Stimulated activated CD8-positive, alpha-beta memory T cell treated with anti-CD3 and anti-CD28 coated beads, Interleukin-2, amount 100 ng/mL, for 1 hour (primary cell): ENCODE measurements at places on chromosomes 3 and 15.

DNA sequence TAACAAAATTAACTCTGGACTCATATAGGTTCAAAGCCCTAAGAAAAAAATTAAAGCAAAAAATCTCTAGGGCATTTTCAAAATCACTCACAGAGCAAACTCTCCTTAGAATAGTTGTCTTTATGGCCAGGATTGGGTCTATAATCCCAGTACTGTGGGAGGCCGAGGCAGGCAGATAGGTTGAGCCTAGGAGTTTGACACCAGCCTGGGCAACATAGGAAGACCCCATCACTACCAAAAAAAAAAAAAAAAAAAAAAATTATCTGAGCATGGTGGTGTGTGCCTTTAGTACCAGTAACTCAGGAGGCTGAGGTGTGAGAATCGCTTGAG is 378.1 kb upstream of the TGFBR2 start:
- DNase-seq = no peak

DNA sequence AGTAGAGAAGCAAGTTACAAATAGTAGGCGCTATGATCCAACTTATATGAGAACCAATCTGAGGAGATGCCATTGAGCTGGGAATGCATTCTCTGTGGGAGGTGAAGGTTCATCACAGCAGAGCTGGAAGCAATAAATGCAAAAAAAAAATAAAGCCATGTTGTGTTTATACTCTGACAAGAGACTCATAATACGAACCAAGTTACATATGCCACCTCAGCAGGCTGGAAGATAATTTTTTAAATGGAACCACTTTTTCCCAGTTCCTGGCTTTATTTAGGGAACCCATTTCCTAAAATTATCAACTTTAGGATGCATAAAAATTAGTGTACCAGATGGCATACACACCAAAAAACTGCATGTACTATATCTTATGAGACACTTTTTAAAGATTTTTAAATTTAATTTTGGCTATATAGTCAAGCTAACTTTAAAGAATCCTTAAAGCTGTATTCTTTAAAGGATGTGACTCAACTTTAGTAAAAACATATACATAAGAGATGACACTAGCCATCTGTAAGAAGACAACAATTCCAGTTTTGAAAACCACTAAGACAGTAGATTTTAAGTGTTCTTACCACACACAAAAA is 23.6 kb upstream of the SETMAR start:
- no peak for DNase-seq

DNA sequence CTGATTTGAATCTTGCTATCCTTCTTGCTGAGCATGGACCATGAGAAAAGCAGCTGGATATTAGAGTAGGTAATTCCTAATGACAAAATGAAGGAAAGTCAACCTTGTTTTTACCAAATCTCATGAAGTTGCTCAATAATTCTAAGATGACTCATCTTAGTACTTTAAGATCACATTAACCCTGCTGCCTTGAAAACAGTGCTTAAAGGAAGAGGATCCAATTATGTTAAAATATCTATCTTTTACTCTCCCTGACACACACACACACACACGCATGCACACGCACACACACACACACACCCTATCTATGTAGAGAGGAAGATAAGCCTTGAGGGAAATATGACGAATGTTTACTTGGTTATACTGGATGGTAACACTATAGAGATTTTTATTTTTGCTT is 16.0 kb upstream of the MYO1E start:
- DNase-seq = no peak

GRCh38 chr15:73052653-73053397 is 562 bp downstream of the NEO1 start:
- peak; percentile 0 for DNase-seq

DNA sequence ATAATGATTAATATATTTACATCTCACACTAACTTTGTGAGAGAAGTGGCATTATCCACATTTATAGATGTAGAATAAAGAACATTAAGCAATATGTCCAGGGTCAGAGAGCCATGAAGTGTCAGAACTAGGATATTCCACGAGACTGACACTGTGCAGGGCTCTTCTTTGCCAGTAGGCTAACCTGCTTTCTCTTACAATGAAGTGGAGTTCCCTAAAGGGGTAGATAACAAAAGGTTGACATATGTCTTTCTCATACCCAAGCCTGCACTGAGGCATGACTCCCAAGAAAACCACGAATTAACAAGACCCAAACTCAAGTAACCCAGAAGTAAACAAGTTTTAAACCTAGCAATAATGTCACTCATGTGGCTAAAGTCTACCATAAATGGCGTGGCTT is 191.5 kb upstream of the SLC2A2 start:
- no peak for DNase-seq

DNA sequence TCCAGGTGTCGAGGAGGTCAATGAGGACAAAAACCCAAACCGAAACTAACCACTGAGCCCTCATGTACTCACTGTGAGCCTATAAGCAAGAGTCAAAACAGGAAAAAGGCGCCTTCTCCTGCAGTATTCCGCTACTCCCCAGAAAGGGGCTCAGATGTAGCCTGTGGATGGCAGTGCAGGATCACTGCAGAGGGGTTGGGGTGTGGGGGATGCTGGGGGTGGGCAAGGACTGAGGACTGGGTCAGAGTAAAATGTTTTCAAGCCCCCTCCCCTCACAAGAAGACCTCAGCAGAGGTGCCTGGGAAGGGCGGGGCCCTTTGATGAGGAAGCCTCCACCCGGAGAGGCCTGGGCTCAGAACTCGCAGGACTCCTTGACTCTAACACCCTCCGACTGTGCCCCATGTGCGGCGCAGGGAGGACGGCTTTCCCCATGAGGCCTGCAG is 170.1 kb downstream of the OSBPL10 start:
- no peak for DNase-seq

DNA sequence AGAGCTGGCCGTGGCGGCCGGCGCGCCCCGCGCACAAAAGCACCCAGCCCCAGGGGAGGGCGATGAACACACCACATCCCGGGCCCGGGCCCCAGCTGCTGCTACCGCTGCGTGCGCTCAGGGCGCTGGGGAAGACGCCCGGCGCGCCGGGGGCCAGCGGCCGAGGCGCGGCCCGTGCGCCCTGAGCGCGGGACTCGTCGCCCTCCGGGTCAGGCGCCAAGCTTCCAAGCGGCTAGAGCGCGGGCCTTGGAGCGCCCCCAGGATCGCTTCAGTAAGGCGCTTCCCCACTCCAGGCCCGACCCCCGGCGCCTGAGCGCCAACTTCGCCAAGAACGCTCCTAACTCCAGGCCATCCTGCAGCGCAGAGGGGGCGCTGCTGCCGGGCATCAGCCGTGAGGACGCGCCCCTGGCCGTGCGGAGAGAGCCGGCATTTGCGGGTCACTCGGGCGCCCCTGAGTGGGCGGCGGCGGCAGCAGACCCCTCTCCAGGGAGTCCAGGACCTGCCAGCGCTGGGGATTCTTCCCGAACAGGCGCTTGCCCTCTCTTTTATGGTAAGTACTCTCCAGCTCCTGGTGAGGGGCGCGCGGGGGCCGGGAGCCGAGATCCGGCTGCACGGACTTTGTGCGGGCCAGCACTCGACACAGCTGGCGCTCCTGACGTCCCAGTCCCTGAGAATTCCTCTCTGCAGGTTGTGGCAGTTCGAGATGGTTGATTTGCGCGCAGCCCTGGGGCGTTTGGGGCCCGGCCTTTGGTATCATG is 475 bp downstream of the SPSB4 start:
- DNase-seq = no peak

DNA sequence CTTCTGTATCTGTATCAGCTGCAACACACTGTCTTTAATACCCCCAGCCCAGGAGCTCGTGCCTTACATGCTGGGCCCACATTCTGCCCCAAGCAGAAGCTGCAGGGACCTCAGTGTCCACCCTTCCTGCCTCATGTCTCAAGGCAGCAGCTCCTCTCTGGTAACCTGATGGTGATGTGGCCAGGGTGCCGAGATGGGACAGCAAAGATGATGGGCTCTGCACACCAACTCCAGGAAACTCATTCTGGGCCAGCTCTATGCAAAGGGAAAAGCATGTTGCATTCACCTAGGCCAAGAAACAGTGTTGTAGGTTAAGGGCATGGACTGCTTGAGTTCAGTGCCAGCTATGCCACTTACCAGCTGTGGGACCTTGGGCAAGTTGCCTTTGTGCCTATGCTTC is 79.5 kb upstream of the PRR23C start:
- DNase-seq = no peak

- DNase-seq = no peak
Observed at GRCh38 chr15:100721758-100722550, 119.6 kb downstream of the ASB7 start.

GRCh38 chr15:98683831-98684230 is 35.5 kb downstream of the IGF1R start:
- DNase-seq = no peak

GRCh38 chr3:77247817-77248216 is 207.9 kb downstream of the ROBO2 start:
- no peak for DNase-seq

GRCh38 chr3:49804141-49805041 is 1.3 kb downstream of the INKA1 start:
- no peak for DNase-seq

GRCh38 chr15:39381517-39381916 is 199.4 kb upstream of the THBS1 start:
- no peak for DNase-seq

GRCh38 chr3:80542456-80542855 is 774.7 kb upstream of the ROBO1 start:
- DNase-seq = no peak

- no peak for DNase-seq
Observed at GRCh38 chr15:29437888-29438702, 168.5 kb upstream of the NSMCE3 start.

DNA sequence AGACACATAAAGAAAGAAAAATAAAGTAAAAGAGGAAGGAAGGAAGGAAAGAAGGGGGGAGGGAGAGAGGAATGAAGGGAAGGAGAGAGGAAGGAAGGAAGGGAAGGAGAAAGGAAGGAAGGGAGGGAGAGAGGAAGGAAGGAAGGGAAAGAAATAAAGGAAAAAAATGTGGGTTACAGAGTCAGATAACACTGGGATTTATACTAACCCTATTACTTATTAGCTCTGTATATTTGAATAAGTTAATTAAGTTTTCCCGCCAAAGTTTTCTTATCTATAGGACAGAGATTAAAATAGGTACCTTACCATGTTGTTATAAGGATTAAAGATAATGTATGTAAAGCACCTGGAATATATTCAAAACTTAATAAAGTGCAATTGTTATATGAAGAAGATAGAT is 439.3 kb upstream of the KCNMB2 start:
- DNase-seq = no peak

GRCh38 chr15:83926116-83926515 is 272.2 kb downstream of the ADAMTSL3 start:
- no peak for DNase-seq

DNA sequence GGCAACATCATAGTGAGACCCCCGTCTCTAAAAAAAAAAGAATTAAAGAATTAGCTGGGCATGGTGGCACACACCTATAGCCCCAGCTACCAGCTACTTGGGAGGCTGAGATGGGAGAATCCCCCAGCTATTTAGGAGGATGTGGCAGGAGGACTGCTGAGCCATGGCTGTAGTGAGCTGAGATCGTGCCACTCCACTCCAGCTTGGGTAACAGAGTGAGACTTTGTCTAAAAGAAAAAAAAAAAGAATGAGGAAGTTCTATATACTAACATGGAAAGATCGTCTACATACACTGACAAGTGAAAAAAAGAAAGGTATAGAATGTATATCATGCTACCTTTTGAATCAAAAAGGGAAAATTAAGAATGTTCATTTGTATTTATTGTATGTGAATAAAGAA is 83.9 kb upstream of the CDAN1 start:
- no peak for DNase-seq

- DNase-seq = no peak
Observed at GRCh38 chr3:138941259-138941885, 5.6 kb downstream of the FOXL2 start.

DNA sequence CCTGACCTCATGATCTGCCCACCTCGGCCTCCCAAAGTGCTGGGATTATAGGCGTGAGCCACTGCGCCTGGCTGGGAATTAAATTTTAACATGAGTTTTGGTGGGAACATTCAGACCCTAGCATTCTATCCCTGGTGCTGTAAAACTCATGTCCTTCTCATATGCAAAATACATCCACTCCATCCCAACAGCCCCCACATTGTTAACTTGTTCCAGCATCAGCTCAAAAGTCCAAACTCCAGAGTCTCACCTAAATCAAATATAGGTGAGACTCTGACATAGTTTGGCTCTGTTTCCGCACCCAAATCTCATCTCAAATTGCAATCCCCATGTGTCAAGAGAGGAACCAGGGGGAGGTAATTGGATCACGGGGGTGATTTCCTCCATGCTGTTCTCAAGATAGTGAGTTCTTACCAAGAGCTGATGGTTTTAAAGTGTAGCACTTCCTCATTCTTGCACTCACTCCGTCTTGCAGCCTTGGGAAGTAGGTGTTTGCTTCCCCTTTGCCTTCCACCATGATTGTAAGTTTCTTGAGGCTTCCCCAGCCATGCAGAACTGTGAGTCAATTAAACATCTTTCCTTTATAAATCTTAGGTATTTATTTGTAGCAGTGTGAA is 96.2 kb upstream of the PLCL2 start:
- no peak for DNase-seq

- no peak for DNase-seq
Observed at GRCh38 chr3:167330993-167331785, 48.9 kb downstream of the ZBBX start.

DNA sequence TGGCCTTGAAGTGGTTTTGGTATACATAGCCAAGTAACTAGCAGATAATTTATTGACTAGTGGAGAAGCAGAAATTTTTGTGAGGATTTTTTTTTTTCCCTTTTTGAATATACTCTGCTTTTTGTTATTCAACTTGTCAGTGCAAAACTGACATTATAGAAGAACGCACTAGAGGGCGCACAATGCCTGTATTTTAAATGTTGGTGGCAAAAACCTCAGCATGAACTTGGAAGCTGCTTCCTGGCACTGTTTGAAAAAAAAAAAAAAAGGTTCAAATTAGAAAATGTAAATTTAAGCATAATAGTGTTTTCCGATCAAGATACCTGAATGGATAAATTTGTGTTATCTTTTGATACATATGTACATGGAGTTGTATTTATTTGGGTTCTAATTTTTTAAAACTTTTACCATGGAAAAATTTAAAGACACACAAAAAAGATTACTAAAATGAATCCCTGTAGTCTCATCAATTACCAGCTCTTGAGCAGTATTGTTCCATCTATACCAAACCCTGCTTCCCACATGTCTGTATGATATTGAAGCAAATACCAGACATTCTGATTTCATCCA is 56.0 kb downstream of the SLC25A26 start:
- peak; percentile 31 for DNase-seq

GRCh38 chr15:85718981-85719380 is 75.7 kb downstream of the KLHL25 start:
- DNase-seq = no peak

DNA sequence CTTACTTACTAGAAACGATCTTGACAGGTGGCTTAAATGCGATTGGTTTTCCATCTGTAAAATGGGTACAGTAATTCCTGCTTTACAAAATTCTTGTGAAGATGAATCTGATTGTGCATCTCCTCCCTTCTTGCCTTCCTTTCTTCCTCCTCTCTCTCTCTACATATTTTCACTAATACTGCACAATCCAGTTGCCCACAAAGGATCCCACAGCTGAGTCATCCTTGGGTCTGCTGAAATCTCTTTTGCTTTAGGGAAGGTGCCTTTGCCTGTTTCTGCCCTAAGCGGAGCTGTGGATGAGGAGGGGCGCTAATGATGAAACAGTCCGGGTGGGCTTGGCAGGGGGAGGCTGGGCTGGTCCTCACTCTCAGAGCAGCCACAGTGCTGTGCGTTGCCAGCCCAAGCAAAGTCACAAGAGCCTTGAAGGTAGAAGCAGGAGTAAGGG is 46.1 kb downstream of the AMOTL2 start:
- DNase-seq = no peak
